GM12878 (cell line): ENCODE measurements at places on chromosomes 16 and 17. TPM values are rescaled to one million over a fixed set of nuclear protein-coding genes. Genes with fewer than 3 reads are reported as not detected.

KRT24 gene
- not detected in 2 replicates for polyA plus RNA-seq

NEUROD2 gene
- polyA plus RNA-seq: not detected in 2 replicates

KCNAB3 gene
- 1.7 TPM in 2 replicates for polyA plus RNA-seq

DNA sequence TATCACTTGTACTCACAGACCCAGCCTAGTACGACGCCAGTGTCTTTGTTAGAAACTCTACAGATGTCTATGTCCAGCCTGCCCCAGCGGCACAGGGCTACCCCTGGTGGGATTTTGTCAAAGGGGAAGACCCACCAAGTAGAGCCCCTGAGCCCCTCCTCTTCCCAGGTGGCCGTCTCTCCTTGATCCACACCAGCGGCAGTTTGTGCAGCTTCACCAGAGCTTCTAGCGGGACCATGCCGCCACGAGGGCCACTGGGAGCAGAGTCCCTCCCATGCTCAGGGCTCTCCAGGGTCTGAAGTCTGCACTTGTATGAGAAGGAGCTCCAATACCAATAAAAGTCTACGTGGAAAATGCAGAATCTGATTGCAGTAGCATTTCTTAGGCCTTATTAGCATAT lies 157.1 kb downstream of the RPTOR start:
- H3K27ac ChIP-seq: no peak overlapping the region
- H3K27me3 ChIP-seq: no peaks in the 10 kb centered on the region
- H3K4me3 ChIP-seq: no peak overlapping the region
- DNase-seq: no peak
- peaks cover 18% of the 10 kb centered on the region for H3K4me1 ChIP-seq

DNA sequence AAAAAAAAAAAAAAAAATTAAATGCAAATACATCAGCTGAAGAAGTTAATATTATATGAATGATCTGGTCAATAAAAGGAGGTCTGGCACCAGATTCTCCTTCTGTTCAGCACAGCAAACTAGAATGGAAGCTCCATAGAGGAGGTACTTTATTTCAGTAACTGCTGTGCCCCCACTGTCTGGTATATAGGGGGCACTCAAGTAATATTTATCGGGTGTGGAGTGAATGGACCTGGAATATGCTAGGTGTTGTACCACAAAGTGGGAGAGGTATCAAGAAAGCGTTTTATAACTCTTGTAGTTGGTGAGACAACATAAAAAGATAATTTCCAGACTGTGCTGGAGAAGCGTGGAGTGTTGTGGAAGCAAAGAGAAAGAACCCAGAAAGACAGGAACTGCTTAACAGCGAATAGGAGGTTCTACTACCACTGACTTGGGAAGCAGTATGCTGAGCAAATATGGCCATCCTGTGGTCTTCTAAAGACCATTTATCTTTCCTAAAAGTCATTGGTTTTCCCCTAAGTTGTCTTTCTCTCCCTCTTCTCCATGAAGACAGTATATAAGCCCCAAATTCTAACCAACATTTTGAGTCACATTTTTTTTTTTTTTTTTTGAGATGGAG lies 12.2 kb upstream of the PRKCA start:
- DNase-seq: no peak
- no peaks in the 10 kb centered on the region for H3K36me3 ChIP-seq
- H3K4me1 ChIP-seq: no peaks in the 10 kb centered on the region
- H3K27me3 ChIP-seq: peaks cover 2% of the 10 kb centered on the region; the same call in 1 of the 2 replicates

GRCh38 chr16:69616082-69616481 lies 50.3 kb downstream of the NFAT5 start:
- no peak overlapping the region for H3K4me3 ChIP-seq
- H3K27me3 ChIP-seq: no peaks in the 10 kb centered on the region
- no peak overlapping the region for H3K27ac ChIP-seq
- H3K36me3 ChIP-seq: peaks cover 11% of the 10 kb centered on the region; the same call in 1 of the 2 replicates
- no peak for DNase-seq
- H3K4me1 ChIP-seq: peaks cover 13% of the 10 kb centered on the region

DNA sequence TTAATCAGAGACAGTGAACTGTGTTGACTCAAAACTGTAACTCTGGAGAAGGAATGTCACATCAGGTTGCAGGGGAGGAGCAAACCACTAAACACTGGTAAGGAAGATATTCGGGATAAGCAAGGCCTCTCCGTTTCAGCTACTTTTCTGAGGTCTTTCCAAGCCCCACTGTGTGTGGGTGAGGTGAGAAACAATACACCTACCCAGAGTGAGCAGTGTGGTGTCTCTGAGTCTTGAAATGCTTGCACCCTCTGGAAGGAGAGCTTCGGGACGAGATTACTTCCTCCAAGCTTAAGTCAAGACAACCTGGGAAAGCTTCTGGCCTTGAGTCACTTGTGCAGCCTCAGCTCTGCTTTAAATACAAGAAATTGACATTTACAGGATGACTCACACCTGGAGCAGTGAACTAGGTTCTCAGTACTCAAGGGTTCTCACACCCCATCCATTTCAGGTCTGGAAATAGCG lies 2.5 kb upstream of the MAP3K14 start:
- peaks cover 27% of the 10 kb centered on the region for H3K4me1 ChIP-seq
- no peaks in the 10 kb centered on the region for H3K36me3 ChIP-seq
- no peak overlapping the region for H3K4me3 ChIP-seq
- DNase-seq: no peak

GRCh38 chr17:72063756-72064450 lies 56.9 kb upstream of the SOX9 start:
- DNase-seq: no peak
- no peaks in the 10 kb centered on the region for H3K27me3 ChIP-seq
- H3K4me3 ChIP-seq: no peak overlapping the region
- no peaks in the 10 kb centered on the region for H3K36me3 ChIP-seq

- no peaks in the 10 kb centered on the region for H3K36me3 ChIP-seq
- no peak overlapping the region for H3K27ac ChIP-seq
- peaks cover 23% of the 10 kb centered on the region for H3K4me1 ChIP-seq
- no peak for DNase-seq
Measured at GRCh38 chr16:28498666-28499381, 4.4 kb downstream of the APOBR start.

GRCh38 chr17:71276079-71276478 lies 844.7 kb upstream of the SOX9 start:
- H3K4me1 ChIP-seq: no peaks in the 10 kb centered on the region
- no peaks in the 10 kb centered on the region for H3K27me3 ChIP-seq
- no peak overlapping the region for H3K4me3 ChIP-seq
- H3K36me3 ChIP-seq: no peaks in the 10 kb centered on the region
- DNase-seq: no peak
- no peak overlapping the region for H3K27ac ChIP-seq

- no peaks in the 10 kb centered on the region for H3K4me1 ChIP-seq
- H3K36me3 ChIP-seq: no peaks in the 10 kb centered on the region
- H3K27me3 ChIP-seq: no peaks in the 10 kb centered on the region
- no peak for DNase-seq
- no peak overlapping the region for H3K27ac ChIP-seq
Measured at GRCh38 chr16:59400830-59401229, 666.7 kb upstream of the GOT2 start.

DNA sequence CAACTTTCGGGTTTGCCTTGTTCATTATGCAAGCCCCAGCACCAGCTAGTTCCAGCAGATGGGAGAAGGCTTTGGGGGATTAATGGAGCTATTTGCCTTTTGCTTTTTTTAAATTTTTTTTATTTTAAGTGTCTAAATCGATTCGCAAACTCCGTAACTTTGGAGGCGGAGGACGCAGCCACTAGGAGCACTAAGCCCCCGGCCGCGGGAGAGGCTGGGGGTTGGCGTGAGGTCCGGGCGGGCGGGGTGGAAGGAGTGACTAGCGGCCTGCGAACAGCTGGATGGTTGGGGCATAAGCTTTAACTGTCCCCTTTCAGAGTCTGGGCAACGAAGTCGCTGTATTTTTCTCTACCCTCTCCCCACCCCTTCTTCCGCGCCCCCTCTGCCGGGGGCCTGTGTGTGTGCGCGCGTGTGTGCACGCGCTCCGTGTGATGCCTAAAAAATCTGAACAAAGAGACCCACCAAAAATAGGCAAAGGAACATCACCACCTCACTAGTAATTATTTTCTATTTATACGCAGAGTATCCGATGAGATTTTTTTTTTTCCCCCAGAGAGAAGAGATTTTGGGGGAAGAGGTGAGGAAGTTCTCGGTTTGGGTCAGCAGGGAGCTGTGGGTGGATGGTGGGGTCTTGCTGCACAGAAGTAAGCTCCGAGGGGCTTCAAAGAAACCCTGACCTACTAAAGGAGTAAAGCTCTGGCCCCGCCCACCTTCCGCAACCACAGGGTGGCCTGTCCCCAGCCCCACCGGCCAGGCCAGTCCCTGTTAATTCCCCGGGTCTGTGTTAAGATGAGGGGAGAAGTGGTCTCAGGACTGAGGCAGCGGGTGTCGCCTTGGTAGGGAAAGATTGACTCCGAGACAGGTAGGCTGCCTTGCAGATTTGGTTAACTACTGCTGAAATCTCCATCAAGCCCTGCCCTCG lies 2.3 kb downstream of the SHISA9 start:
- no peaks in the 10 kb centered on the region for H3K4me1 ChIP-seq
- no peaks in the 10 kb centered on the region for H3K36me3 ChIP-seq
- no peak for DNase-seq
- peaks cover 19% of the 10 kb centered on the region for H3K27me3 ChIP-seq
- no peak overlapping the region for H3K4me3 ChIP-seq

ITPRIPL2 gene
- polyA plus RNA-seq: 0.57 and 1.0 TPM in 2 replicates

GRCh38 chr17:6574687-6575595 lies 18.6 kb upstream of the PITPNM3 start:
- peaks cover 13% of the 10 kb centered on the region for H3K4me1 ChIP-seq
- H3K36me3 ChIP-seq: peaks cover 3% of the 10 kb centered on the region; the same call in 1 of the 2 replicates
- H3K27me3 ChIP-seq: no peaks in the 10 kb centered on the region
- peak; percentile 40 for DNase-seq
- H3K4me3 ChIP-seq: 0 out of 2 replicates have a peak overlapping the region, but pooled peaks have one; percentile 33
- no peak overlapping the region; the same call in 1 of the 2 replicates for H3K27ac ChIP-seq

DNA sequence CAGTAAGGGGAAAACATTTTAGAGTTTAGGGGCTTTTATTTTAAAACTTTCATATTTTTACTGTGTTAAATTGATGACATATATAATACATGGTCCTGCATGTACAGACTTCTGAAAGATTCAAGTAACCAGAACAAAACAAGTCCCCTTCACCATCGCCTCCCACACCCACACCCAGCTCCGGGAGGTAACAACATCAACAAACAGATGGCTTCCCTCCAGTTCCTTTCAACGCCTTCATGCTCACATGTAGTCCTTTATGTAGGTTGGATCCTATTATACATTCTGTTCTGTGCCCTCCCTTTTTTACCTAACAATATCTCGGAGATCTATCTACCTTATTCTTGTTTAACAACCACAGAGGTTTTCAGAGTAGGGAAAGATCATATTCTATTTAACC lies 30.5 kb downstream of the GINS3 start:
- DNase-seq: no peak
- H3K4me3 ChIP-seq: no peak overlapping the region
- H3K27me3 ChIP-seq: no peaks in the 10 kb centered on the region
- peaks cover 14% of the 10 kb centered on the region for H3K4me1 ChIP-seq
- no peak overlapping the region for H3K27ac ChIP-seq
- no peaks in the 10 kb centered on the region for H3K36me3 ChIP-seq

CXCL16 gene
- polyA plus RNA-seq: 0.35 and 0.52 TPM in 2 replicates

GRCh38 chr16:12185563-12185962 lies 209.0 kb downstream of the SNX29 start:
- H3K4me3 ChIP-seq: no peak overlapping the region
- H3K27me3 ChIP-seq: no peaks in the 10 kb centered on the region
- DNase-seq: no peak
- no peak overlapping the region for H3K27ac ChIP-seq
- H3K36me3 ChIP-seq: peaks cover 8% of the 10 kb centered on the region

- peak overlapping the region; percentile 4; the same call in 1 of the 2 replicates for H3K27ac ChIP-seq
- no peaks in the 10 kb centered on the region for H3K36me3 ChIP-seq
- no peaks in the 10 kb centered on the region for H3K27me3 ChIP-seq
- H3K4me1 ChIP-seq: peaks cover 17% of the 10 kb centered on the region
- H3K4me3 ChIP-seq: no peak overlapping the region
- DNase-seq: peak; percentile 47
Measured at GRCh38 chr16:68040506-68041288, 17.6 kb downstream of the DUS2 start.

DNA sequence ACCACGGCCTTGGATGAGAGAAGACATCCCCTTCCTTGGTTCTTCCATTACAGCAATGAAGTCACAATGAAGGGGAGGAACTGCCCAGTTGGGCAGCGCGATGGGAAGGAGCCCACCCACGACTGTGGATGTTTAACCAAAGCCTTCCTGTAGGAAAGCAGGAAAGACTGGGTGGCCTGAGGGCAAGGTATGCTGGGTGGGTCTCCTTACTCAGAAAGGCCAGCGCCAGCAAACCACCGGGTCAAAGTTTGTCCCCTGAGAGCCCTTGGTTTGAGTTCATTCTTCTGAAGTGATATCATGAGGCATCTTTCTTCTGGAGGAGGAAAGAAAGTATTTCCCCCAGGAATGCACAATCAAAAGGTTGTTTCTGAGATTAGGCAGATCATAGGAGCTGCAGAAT lies 105.2 kb downstream of the C16orf95 start:
- no peaks in the 10 kb centered on the region for H3K27me3 ChIP-seq
- no peaks in the 10 kb centered on the region for H3K36me3 ChIP-seq
- H3K4me1 ChIP-seq: no peaks in the 10 kb centered on the region
- H3K4me3 ChIP-seq: no peak overlapping the region

DNA sequence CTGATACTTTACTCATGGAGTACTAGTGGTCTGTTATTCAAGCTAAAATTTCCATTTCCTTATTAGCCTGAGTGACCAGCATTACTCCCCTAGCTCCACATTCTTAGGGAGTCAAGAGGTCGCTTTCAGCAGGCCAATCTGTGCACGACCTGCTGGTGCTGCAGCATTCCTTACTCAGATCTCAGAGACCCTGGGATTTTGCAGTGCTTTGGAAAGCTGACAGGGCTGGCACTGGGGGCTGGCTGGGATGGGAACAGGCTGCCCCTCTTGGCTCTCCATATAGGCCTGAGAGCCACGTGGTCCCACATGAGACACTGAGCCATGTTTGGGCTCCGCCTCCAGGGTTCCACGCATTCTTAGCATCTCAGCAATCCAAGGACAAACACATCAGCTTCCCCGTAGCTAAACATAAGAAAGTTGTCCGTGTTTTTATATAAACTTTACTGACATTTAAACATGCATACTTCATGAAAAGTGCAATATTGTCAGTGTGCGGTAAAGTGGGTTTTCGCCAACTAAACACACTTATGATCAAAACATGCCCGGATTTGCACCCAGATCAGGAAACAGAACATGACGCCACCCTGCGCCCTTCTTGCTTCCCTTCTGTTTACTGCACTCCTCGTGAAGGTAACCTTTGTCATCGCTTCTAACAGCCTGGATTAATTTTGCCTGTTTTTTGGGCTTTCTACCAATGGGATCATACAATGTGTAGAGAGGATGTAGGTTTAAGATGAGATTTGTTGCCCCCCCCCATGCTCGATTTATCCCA lies 254.5 kb upstream of the CACNG5 start:
- no peak for DNase-seq
- H3K36me3 ChIP-seq: no peaks in the 10 kb centered on the region
- H3K4me3 ChIP-seq: no peak overlapping the region
- no peak overlapping the region for H3K27ac ChIP-seq
- H3K27me3 ChIP-seq: no peaks in the 10 kb centered on the region
- no peaks in the 10 kb centered on the region for H3K4me1 ChIP-seq

CD300H gene
- polyA plus RNA-seq: not detected in 2 replicates

GRCh38 chr17:42531455-42532354 lies 4.3 kb upstream of the NAGLU start:
- peak overlapping the region; percentile 53; the same call in 1 of the 2 replicates for H3K4me3 ChIP-seq
- peaks cover 29% of the 10 kb centered on the region for H3K4me1 ChIP-seq
- no peaks in the 10 kb centered on the region for H3K36me3 ChIP-seq
- no peak for DNase-seq
- no peaks in the 10 kb centered on the region for H3K27me3 ChIP-seq

MEAK7 gene
- 11.0 and 12.0 TPM in 2 replicates for polyA plus RNA-seq

GRCh38 chr17:78184868-78185267 lies 2.0 kb downstream of the TK1 start:
- no peak overlapping the region for H3K27ac ChIP-seq
- H3K4me1 ChIP-seq: peaks cover 15% of the 10 kb centered on the region; the same call in 1 of the 2 replicates
- H3K27me3 ChIP-seq: no peaks in the 10 kb centered on the region
- peaks cover 3% of the 10 kb centered on the region for H3K36me3 ChIP-seq

LPO gene
- polyA plus RNA-seq: 0.11 TPM in 1 of 2 replicates, not detected in the other
